Stomach (tissue), 19 donors: ENCODE measurements at places on chromosomes 5 and 9. TPM values are rescaled to one million over a fixed set of nuclear protein-coding genes. Genes with fewer than 3 reads are reported as not detected.

DNA sequence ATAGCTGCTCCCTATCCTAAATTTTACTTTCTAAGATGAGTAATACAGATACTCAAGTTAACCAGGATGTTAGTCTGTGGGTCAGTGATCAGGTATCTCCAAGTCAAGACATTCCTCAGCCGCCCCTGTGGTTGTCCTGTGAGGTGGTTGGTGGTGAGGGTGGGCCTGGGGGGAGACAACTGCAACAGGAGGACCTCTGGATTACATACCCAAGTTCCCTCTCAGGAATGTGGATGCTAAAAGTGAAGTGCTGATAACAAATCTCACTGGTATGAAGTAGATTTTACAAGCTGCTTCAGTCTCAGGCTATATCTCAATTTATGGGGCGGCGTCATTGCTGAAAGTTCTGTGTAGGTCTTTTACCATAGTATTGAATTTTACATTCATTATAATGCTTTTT is 38.3 kb downstream of the SLC1A3 start:
- no peak overlapping the region for H3K4me3 ChIP-seq
- H3K27me3 ChIP-seq = no peaks in the 10 kb centered on the region
- no peaks in the 10 kb centered on the region for H3K36me3 ChIP-seq
- no peaks in the 10 kb centered on the region for H3K4me1 ChIP-seq
- DNase-seq = no peak

Gene C9orf50
- not detected for total RNA-seq

DNA sequence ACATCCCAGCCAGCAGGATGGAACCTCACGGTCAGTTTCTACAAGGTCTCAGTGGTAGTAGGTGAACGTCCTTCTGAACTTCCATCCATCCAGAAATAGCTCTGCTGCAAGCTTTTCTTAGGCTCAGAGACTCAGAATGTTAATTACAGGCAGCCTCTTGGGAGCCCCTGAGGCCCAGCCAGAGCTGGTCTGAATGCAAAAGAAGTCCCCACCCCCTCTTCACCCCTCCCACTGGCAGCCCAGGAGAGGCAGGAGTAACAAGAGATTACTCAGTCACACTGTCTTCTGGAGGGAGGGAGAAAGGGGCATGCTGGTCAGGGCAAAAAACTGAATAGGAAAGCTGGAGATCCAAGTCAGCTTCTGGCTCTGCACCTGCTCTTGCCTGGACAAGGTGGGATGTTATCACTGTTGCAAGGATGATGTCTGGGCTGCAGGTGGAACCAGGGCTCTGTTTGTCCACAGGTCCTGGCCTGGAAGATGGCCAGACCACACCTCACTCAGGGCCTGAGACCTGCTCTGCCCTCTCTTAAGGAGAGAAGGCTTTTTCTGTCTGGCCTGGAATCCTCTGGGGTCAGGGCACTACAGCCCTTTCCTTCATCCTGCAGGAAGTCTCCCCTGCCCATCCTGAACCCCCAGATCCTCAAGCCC is 9.1 kb downstream of the ENHO start:
- no peaks in the 10 kb centered on the region for H3K27me3 ChIP-seq
- no peak overlapping the region for H3K4me3 ChIP-seq
- no peak for DNase-seq
- no peaks in the 10 kb centered on the region for H3K36me3 ChIP-seq

GRCh38 chr9:121620777-121621449 is 30.5 kb upstream of the DAB2IP start:
- H3K27me3 ChIP-seq = no peaks in the 10 kb centered on the region
- H3K36me3 ChIP-seq = no peaks in the 10 kb centered on the region
- H3K27ac ChIP-seq = peak overlapping the region; percentile 35

DNA sequence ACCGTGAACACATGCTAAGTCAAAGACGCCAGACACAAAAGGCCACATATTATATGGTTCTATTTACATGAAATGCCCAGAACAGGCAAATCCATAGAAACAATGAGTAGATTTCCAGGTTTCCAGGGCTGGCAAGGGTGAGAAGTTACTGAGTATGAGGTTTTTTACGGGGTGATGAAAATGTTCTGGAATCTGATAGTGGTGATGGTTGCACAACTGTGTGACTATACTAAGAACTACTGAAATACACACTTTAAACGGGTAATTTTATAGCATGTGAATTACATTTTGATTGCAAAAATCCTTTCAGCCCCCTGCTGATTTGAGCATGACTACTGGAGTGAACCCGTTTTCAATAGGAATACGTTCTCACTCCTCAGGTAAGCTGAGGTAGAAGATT is 46.7 kb upstream of the TBC1D9B start:
- H3K4me3 ChIP-seq = no peak overlapping the region
- H3K4me1 ChIP-seq = no peaks in the 10 kb centered on the region
- no peaks in the 10 kb centered on the region for H3K27me3 ChIP-seq
- peaks cover 40% of the 10 kb centered on the region for H3K36me3 ChIP-seq
- no peak overlapping the region for H3K27ac ChIP-seq
- DNase-seq = no peak
